ENCODE measurements at places on chromosomes 7 and 10.

DNA sequence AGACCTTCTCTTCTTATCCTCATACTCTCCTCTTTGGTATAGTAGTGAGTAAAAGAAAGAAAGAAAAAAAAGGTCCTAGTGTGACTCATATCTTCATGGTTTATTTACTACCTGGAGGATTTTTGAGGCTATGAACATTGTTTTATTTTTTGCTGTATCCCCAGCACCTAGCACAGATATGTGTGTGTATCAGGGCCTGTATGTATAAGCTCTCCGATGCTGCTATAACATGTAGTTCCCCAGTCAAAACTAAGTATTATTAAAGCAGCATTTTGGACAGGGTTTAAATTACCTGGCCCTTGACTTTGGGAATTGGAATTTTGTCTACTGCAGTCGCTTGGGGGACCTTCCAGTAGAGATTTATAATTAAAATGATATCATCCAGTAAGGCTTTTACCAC lies 46.3 kb downstream of the PYROXD2 start:
- no peak for DNase-seq

DNA sequence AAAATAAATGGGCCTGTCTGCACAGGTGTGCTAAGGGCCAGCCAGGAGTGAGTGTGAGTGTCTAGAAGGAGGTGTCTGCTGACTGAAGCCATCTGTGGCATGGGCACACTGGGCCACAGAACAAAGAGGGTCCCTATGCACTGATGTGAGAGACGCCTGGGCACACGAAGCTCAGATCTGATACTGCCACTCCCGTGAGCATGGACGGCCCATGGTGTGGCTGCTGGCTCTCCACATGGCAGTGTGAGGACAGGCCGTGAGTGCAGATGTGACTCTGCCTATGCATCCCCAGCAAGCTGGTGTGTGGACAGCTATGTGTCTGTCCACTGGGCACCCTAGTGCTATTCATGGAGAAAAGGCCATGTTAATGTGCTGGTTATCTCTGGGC lies 12.8 kb upstream of the MYL7 start:
- DNase-seq: no peak

- DNase-seq: no peak
These were observed 65.5 kb downstream of the MKX start for GRCh38 chr10:27680006-27680557.

- DNase-seq: no peak
These were observed 376.7 kb downstream of the GLRX3 start for GRCh38 chr10:130512936-130513335.

DNA sequence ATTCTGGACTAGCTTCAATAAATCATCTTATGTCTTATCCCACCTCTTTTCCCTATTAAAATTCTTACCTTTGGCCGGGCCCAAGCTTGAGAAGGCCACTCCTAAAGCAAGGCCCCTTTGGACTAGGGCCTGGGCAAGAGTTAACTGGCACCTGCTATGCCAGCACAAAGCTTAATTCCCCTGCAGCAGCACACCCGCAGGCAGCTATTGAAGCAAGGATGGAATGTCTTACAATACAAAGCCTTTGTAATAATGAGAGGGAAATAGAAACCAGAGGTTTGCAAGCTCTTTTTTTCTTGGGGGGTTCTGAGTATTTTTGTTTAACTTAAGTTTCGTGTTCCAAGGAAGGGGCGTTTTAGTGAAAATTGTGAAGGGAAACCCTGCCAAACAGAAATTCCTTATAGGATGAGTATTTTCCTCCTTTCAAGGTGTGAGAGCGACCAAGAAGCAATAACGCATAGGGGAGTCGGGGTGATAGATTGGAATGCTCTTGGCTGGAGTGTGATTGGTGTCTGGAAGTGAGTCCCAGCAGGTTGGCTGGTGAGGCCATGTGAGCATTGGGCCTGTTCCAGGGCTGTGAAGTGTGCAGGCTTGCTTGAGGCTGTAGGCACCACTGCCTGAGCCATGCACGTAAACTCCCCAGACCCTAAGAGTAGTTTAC lies 148.5 kb downstream of the KIAA1217 start:
- DNase-seq: no peak

- DNase-seq: no peak
These were observed 46.8 kb downstream of the TBXAS1 start for GRCh38 chr7:139875821-139876241.

DNA sequence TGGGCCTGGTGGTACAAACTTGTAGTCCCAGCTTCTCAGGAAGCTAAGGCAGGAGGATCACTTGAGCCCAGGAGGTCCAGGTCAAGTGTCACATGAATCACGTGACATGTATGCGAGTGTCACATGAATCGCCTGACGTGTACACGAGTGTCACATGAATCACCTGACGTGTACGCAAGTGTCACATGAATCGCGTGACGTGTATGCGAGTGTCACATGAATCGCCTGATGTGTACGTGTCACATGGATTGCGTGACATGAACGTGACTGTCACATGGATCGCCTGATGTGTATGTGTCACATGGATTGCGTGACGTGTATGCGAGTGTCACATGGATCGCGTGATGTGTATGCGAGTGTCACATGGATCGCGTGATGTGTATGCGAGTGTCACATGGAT lies 9.5 kb upstream of the ADARB2 start:
- DNase-seq: no peak

DNA sequence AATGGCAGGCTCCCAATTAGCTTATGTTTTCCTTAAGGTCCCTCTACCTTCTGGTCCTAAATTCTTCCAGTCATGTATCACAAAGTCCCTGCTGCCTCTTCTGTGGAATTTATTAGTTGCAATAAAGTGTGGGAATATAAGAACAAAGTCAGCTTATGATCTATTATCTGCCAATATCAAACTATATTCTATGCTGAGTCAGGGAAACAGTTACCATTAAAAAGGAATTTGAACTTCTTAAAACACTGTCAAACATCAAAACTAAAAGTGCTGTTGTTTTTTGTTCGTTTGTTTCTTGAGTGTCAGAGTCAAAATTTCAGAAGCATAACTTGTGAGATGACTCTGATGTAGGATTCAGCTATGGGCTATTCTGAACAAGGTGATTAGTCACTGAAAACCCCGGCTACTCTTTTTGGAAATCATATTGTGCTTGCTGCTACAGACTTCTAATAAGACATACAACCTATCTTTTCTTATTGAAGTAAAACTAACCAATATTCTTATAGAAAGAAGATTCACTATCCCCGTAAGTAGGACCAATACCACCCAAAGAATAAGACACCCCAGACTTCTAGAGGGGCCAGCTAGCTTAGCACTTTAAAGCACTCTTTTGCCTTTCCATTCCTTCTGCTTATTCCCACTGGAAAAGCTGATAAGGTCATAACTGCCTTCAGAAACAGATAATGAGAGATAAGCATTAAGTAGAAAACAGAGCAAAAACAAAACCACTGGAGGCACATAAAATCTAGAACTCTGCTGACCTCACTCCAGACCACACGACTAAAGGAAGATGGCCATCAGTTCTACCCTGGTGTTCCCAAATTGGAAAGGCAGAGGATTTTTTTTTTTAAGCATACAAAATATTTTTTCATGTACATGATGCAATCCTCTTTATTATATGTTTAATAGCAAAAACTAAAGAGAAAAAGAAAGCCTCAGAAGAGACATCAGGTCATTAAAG lies 370.6 kb downstream of the PARD3 start:
- DNase-seq: no peak

DNA sequence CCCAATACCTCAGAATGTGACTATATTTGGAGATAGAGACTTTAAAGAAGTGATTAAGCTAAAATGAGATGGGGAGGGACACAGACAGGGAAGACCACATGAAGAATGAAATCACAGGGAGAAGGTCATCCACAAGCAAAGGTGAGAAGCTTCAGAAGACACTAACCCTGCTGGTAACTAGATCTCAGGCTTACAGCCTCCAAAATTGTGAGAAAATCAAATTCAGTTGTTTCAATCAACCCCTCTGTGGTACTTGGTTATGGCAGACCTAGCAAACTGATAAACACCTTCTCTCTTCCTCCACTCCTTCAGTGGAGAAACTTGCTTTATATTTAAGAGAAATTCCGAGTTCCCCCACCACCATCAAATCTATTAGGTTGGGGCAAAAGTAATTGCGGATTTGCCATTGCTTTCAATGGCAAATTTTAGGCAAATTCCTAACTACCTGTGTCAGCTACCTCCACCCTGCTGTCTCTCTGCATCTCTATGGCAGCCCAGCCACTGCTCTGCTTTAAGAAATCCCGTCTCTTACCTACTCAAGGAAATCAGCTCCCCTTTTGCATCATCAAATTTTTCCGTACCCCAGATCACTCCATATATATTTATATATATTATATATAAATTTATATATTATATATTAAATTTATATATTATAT lies 38.2 kb downstream of the SEMA3E start:
- no peak for DNase-seq

GRCh38 chr10:96230527-96230926 lies 40.8 kb downstream of the BLNK start:
- no peak for DNase-seq

DNA sequence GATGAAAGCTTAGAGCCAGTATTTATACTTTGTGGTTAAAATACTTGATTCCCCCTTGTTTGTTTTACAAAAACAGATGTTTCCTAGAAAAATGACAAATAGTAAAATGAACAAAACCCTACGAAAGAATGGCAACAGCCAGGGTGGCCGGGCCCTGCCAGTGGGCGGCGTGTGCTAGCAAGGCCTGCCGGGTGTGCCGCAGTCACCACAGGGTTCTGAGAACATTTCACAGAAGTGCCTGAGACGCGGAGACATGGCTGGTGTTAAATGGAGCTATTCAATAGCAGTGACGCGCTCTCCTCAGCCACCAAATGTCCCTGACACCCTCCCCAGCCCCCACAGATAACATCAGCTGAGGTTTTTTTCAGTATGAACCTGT lies 14.5 kb downstream of the GPR146 start:
- DNase-seq: no peak

GRCh38 chr10:3605882-3606281 lies 179.1 kb downstream of the KLF6 start:
- no peak for DNase-seq

DNA sequence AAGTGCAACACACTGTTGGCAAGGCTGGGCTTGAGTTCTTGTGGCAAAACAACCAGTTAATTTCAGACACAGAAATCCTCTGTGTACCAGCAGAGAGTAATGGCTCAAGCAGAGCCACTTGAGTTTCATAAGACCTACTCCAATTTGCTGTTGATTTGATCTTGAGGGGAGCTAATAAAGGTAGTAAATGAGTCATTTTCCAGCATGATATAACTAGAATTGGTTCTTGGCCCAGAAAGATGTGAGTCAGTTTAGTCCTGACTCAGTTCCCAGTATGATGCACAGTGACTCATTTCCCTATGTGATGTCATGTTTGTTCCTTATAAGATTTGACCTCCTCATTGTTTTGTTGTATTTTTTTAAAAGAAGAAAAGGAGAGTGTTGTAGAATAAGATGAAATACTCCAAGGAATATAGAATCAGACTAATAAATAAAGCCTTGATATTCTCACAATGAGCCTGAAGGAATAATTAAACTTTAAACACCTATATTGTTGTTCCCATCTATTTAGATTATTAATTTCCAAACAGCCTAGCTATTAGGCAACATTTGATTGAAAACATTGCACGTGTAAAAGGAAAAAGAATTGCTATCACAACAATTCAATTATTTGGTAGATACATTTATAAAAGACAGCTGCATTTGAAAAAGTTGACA lies 186.2 kb downstream of the REEP3 start:
- DNase-seq: no peak

- no peak for DNase-seq
These were observed 132.4 kb upstream of the PTN start for GRCh38 chr7:137475966-137476365.

- no peak for DNase-seq
These were observed 638 bp downstream of the BRAT1 start for GRCh38 chr7:2554661-2555111.
